ENCODE measurements at places on chromosomes 12 and 14. TPM values are rescaled to one million over a fixed set of nuclear protein-coding genes. Genes with fewer than 3 reads are reported as not detected.

GRCh38 chr14:100688598-100689461, 37.9 kb upstream of the DLK1 start:
- DNase-seq = no peak

GRCh38 chr12:89225401-89225800, 126.9 kb downstream of the DUSP6 start:
- no peak for DNase-seq

- DNase-seq = peak; percentile 87
Measured at GRCh38 chr14:102096569-102097188, 9.8 kb upstream of the HSP90AA1 start.

DNA sequence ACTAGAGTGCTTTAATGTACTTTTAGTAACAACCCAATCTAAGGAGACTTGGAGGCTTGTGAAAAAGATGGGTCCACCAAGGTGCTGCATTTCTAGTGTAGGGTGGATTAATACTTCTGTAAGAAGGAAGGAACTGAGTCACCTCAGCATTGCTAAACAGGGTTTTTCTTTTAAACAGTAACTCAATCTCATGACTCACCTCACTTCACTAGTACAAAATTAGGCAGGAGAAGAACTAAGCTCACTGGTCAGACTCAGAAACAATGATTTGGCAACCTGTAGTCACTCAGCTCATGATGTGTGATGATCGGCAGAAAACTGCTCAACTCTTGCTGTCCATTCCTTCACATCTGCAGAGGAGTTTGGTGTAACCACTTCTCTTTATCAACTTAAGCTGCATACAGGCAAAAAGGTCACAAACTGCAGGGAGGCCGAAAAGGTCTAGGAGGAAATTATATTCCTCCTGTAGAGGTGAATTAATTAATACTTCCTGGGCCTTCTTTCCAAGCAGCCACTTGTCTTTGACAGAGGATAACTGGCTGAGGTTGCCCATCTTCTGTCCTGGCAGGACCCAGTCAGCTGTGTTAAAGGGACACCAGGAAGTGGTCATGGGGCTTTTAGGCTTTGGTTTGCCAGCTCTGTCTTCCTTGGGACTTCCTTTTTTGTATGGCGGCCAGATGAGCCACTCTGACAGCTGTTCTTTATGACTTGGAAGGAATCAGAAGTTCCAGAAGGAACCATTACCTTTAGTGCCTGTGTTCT, 466.9 kb downstream of the FUT8 start:
- DNase-seq = no peak

GRCh38 chr14:69887740-69888657, 8.8 kb downstream of the SMOC1 start:
- DNase-seq = no peak

DNA sequence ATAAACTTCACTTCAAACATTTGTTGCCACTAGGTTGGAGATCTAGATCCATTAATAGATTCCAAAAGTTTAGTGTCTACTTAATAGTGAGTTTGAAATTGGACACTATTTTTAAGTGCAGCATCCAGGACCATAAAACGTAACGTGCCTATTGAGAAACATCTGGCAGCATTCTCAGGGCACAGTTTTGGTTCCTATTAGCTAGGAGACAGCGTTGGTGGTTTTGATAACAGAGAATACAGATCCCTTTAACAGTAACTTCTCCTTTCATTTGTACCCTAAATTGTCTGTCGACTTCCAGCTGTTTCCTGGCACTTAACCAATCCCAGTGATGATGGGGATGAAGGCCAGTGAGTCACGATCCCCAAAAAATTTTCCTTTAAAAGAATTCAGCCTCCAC, 25.8 kb downstream of the KCNK10 start:
- no peak for DNase-seq

DNA sequence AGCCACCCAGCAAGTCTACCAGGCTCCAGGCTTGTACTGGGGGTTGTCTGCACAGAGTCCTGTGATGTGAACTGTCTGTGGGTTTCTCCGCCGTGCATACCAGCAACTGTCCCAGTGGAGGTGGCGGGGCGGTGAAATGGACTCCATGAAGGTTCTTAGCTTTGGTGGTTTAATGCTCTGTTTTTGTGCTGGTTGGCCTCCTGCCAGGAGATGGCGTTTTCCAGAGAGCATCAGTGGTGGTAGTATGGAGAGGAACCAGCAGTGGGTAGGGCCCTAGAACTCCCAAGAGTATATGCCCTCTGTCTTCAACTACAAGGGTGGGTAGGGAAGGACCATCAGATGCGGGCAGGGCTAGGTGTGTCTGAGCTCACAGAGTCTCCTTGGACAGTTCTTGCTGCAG, 303.8 kb downstream of the TMEM121 start:
- no peak for DNase-seq

DNA sequence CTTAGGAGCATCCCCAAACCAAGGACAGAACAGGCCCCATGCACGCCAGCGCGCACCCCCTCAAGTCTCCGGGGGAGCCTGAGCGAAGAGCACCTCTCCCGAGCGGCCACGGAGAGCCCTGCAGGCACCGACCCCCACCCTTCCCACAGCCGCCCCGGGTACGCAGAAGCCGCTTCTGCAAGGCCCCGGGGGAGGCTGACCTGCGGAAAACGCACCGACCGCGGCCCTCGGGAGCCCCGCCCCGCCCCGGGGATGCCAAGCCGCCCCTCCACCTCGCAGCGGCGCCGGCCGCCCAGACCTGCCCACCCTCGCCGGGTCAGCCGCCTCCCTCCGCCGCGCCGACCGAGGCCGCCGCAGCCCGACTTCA, 385 bp downstream of the CAPRIN2 start:
- DNase-seq = no peak

- DNase-seq = no peak
Measured at GRCh38 chr12:11762723-11763326, 113.4 kb downstream of the ETV6 start.

DNA sequence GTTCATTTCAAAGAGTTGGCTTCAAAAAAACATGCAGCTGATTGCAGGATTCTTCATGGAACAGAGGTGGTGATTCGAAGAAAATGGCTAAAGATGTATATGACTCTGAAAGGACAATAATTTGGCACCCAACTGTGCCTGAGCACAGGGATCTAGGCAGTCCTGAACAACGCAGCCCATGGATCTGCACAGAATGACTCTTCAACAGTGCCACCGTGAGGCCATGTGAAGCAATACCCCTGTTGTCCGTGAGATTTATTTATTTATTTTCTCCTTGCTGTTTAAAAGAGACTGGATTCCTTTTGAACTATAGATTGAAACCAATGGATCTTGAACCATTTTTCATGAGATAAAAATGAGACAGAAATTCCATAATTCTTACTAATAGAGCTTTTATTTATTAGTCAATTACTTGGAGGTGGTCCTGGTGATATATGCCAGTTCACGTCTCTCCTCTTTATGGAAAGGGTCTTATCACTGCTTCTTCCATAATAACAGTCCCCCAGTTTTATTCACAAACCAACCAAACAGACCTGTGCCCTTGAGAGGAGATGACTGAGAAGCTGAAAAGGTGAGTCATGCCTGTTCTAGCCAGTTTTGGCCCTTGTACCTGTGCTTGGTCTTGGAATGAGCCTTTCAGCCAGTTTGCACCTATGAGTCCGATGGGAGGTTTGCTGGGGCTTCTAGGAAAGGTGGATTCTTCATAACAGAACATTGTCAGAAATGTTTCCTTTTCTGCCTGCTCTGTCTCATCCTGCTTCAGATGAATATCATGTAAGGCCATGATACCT, 1598.3 kb downstream of the AACS start:
- no peak for DNase-seq

GRCh38 chr12:78457938-78458337, 406.6 kb upstream of the SYT1 start:
- DNase-seq = no peak

DNA sequence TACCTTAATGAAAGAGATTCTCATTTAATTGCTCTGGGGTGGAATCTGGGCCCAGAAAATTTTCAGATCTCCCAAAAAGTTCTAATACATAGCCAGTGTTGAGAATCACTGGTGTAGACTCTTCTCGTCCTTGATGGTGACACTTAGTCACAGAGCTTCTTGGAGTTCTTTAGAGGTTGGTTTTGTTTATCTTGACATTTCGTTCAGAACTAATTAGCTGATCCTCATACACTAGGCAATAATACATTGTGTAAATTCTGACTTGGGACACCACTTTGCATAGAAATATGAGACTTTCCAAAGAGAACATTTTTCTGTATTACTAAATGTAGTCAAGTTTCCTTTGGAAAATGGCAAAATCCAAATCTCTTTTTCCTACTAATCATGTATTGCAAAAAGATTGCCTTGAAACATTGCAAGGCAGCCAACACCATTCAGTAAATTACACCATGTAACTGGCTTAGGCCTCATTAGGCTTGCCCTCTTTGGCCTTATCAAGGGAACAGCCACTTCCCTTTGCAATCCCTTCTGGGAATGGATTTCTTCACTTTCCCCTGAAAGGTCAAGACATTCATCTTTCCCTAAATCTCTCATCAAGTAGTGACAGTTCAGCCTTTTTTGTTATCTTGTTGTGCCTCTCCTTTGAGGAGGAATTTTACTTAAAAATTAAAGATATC, 102.2 kb downstream of the PAH start:
- DNase-seq = peak; percentile 33

DNA sequence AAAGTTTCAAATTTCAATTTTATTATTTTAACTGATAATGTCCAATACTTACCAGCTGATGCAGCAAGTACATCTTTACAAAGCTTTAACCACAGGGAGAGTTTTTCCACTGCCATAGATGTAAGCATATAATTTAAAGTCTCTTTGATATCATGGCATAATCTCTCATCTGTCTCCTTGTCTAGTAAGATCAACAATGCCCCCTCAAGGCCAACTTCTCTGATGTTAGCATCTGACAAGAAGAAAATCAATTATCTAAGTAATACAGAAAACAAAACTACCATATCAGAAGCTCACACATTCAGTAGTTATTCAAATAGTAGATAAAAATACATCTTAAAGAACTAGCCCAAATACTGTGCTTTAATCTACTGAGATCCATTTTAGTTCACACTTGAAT, 94.2 kb downstream of the HEATR5A start:
- no peak for DNase-seq

DNA sequence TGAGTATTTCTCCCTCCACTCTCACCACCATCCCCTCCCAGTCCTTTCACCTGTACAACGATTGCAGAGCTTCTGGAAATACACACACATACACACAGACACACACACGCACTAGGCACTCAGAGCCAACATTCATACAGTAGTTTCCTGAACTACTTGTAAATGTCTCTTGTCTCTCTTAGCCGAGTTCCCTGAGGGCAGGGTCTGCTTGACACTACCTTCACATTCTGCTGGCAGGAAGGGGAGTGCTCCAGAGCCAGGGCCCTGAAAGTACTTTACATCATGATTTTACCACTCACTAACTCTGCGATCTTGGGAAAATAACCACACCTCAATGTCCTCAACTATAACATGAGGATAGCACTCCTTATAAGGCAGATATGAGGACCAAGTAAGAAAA, 82.7 kb downstream of the GAS2L3 start:
- DNase-seq = no peak

DNA sequence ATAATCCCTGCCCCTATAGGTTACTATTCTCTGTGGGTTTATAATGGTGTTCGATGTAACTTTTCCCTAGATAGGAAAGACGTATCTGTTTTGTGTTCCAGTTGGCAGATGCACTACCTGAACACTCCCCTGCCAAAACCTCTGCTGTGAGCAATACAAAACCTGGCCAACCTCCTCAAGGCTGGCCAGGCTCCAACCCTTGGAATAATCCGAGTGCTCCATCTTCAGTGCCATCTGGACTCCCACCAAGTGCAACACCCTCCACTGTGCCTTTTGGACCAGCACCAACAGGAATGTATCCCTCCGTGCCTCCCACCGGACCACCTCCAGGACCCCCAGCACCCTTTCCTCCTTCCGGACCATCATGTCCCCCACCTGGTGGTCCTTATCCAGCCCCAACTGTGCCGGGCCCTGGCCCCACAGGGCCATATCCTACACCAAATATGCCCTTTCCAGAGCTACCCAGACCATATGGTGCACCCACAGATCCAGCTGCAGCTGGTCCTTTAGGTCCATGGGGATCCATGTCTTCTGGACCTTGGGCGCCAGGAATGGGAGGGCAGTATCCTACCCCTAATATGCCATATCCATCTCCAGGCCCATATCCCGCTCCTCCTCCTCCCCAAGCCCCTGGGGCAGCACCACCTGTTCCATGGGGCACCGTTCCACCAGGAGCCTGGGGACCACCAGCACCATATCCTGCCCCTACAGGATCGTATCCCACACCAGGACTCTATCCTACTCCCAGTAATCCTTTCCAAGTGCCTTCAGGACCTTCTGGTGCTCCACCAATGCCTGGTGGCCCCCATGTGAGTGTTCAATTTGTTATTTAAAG, 11.3 kb downstream of the MAPK1IP1L start:
- DNase-seq = peak; percentile 40

DNA sequence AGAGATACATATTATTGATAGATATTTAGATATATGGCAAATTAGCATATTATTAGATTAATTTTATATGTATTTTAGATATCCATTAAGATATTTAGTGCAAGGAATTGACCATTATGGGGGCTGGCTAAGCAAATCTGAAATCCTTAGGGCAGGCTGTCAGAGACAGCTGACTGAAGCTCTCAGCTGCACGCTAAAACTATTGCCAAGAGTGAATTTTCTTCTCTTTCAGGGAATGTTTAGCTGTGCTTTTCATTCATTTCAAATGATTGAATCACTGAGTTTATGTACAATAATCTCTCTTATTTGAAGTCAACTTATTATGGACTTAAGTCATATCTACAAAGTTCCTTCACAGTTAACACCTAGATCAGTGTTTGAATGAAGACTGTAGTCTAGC, 566.5 kb downstream of the LRFN5 start:
- DNase-seq = no peak

- DNase-seq = no peak
Measured at GRCh38 chr12:46386360-46386867, 13.8 kb upstream of the SLC38A2 start.

GRCh38 chr14:85234156-85235025, 295.6 kb upstream of the FLRT2 start:
- DNase-seq = no peak

- DNase-seq = no peak
Measured at GRCh38 chr12:122982963-122983788, 2.7 kb downstream of the ARL6IP4 start.

RD3L gene
- not detected for total RNA-seq

LTBR gene
- 116 TPM for total RNA-seq

GPR162 gene
- total RNA-seq = 23.1 TPM

TPH2 gene
- not detected for total RNA-seq

AQP5 gene
- total RNA-seq = not detected

TMEM179 gene
- total RNA-seq = not detected

TMCC3 gene
- total RNA-seq = 12.4 TPM

FAM90A1 gene
- not detected for total RNA-seq

HNF1A gene
- total RNA-seq = not detected

RPAP3 gene
- total RNA-seq = 18.7 TPM

CD27 gene
- not detected for total RNA-seq

UNC79 gene
- 0.24 TPM for total RNA-seq

RNASE7 gene
- total RNA-seq = not detected

PPP1R1A gene
- 0.76 TPM for total RNA-seq

MAP3K9 gene
- total RNA-seq = 2.8 TPM

Measured in uterus (tissue), 4 donors.